ENCODE measurements at places on chromosomes 1 and 21.

- peak; percentile 93 for DNase-seq
- H3K27ac ChIP-seq = peak within 1 kb of the TSS; percentile 93
- H3K4me3 ChIP-seq = peak within 1 kb of the TSS; percentile 90
- no peaks in the 10 kb centered on the region for H3K36me3 ChIP-seq
Observed at GRCh38 chr1:227318016-227318852, at the start of gene CDC42BPA. Gene CDC42BPA (minus strand): TSS chr1:227318492. CDS start chr1:227317182, 1,310 bp downstream.

GRCh38 chr1:176552217-176552991 is 89.4 kb downstream of the PAPPA2 start:
- H3K36me3 ChIP-seq = no peaks in the 10 kb centered on the region
- H3K27me3 ChIP-seq = peaks cover 58% of the 10 kb centered on the region
- no peak overlapping the region for H3K4me3 ChIP-seq
- DNase-seq = no peak
- H3K4me1 ChIP-seq = no peaks in the 10 kb centered on the region

DNA sequence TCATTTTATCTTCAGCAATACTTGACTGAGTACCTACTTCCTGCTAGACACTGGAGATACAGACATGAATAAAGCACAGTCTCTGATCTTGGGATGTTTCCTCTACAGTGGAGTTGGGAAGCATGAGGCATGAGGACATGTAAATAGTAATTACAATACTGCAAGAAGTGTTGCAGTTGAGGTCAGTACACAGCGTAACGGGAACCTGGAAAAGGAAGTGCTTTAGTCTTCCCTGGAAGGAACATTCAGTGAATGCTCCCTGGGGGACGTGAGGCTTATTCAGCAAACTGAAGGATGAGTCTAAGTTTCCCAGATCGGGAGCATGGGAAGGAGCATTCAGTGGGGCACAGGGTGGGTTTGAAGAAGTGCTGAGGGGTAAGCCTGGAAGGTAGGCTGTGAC is 112.4 kb downstream of the PIK3R3 start:
- no peak overlapping the region for H3K4me3 ChIP-seq
- H3K27ac ChIP-seq = no peak overlapping the region
- peaks cover 24% of the 10 kb centered on the region for H3K36me3 ChIP-seq
- H3K4me1 ChIP-seq = no peaks in the 10 kb centered on the region
- no peaks in the 10 kb centered on the region for H3K27me3 ChIP-seq

- DNase-seq = no peak
- H3K4me1 ChIP-seq = no peaks in the 10 kb centered on the region
- peaks cover 5% of the 10 kb centered on the region for H3K36me3 ChIP-seq
- no peak overlapping the region for H3K4me3 ChIP-seq
- H3K27ac ChIP-seq = no peak overlapping the region
Observed at GRCh38 chr1:174902531-174903099, 97.1 kb upstream of the CACYBP start.

DNA sequence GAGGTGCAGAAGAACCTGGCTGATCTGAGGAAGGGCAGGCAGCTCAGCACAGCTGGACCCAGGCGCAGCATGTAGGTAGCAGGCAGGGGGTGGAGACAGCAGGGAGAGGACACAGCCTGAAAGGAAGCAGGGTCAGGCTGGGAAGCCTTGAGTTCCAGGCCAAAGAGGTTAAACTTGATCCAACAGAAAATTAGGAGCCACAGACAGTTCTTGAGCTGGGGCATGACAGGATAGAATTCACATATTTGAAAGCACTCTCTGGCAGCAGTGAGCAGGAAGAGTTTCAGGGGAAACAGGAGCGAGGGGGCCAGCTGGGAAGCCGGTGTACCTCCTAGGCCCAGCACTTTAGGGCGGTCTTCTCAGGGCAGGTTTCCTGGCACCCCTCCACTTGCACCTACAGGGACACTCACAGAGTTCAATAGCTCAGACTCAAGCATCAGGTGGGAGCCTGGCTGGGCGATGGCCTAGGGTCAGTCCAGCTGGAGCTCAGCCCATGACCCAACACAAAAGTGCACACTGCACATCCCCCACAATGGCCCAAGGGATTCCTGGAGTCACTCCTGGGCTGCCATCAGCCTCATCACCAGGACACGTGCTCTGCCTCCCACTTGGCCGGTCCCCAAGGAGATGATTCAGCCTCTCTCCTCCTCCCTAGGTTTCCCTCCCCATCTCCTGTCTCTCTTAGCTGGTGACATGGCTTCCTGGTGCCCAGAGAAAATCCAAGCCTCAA is 22.7 kb downstream of the MATN1 start:
- H3K4me3 ChIP-seq = no peak overlapping the region
- no peak overlapping the region for H3K27ac ChIP-seq
- H3K27me3 ChIP-seq = peaks cover 10% of the 10 kb centered on the region

DNA sequence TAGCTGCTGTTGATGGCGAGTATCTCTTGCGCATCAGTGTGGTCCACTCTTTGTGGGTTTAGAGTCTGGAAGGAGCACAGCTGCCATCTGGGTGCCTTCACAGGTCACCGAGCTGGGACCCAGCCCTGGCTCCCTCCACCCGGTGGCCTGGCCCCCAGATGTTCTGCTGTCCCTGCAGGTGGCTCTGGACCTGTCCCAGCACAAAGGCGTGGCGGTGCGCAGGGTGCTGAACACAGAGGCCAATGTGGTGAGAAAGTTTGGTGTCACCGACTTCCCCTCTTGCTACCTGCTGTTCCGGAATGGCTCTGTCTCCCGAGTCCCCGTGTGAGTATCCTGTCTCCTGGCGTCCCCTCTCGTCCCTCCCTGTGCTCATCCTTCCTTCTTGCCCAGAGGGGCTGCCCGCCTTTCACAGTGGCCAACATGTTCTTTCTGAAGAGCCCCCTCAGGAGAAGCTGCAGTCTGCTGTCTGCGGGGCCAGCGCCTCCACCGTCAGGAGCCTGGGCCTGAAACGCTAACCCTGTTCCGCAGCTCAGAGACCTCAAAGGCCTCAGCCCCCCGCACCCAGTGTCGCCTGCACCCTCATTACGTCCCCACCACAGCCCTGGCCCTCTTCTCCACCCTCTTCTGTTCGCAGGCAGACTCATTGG is 27.4 kb downstream of the QSOX1 start:
- no peak overlapping the region for H3K27ac ChIP-seq
- H3K36me3 ChIP-seq = peaks cover 62% of the 10 kb centered on the region
- no peaks in the 10 kb centered on the region for H3K27me3 ChIP-seq

DNA sequence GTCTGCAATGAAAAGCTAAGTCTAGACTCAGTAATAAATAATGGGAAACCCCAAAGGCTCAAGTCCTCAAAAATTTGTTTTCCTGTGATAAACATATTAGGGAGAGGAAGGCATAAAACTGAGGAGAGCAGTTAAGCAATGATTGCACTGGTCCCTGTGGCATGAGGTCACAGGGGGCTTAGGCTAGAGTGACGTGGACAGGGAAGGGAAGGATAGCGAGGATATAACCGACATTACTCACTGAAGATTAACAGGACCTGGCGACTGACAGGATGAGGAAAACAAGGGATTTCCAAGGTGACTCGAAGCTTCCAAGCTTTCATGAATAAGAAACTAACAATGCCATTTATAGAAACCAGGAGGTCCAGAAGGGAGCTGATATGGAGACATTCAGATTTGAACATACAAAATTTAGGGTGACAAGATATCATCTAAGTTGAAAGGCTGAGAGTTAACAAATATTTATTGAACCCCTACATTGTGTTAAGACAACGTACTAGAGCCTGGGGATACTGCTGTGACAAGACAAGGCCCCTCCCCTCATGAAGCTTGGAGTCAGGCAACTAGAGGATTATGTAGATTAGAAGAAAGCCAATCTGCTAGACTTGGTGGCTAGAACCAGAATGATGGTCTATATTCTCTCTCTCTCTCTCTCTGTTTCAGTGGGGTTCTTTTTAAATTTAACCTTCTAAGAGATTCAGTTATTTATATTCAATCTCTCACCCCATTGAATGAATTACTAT is 33.2 kb upstream of the PKN2 start:
- H3K36me3 ChIP-seq = no peaks in the 10 kb centered on the region
- DNase-seq = peak; percentile 68
- no peaks in the 10 kb centered on the region for H3K4me1 ChIP-seq
- no peak overlapping the region for H3K4me3 ChIP-seq
- no peaks in the 10 kb centered on the region for H3K27me3 ChIP-seq

DNA sequence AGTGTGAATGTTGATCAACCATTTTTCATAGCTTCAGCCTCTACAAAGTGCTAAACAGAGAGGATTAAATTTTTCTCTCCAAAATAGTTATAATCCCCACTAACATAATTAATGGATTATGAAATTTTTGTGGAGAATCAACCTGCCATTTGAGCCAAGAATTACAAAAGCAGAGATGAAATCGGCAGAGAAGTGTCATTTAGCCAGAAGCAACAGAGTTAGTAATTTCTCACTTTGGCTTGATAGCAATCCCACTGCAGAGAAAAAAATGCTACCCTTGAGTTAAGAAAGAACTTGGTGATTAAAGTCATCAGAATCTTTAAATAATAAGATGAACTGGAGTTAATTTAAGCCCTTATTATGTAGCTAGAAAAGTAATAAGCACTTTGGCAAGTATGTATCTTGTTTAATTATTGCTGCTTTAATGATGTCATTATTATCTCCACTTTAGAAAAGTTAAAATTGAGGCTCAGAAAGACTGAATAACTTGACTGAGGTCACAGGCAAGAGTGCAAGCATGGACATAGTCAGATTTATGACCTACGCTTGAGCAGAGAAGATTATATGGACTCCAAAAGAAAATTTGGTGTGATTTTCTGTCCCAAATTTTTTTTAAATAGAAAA is 37.3 kb downstream of the RGS4 start:
- no peak overlapping the region for H3K27ac ChIP-seq
- no peaks in the 10 kb centered on the region for H3K4me1 ChIP-seq
- no peaks in the 10 kb centered on the region for H3K27me3 ChIP-seq
- H3K4me3 ChIP-seq = no peak overlapping the region

GRCh38 chr1:24362982-24363614 is 43.9 kb downstream of the GRHL3 start:
- H3K4me1 ChIP-seq = peaks cover 14% of the 10 kb centered on the region
- H3K27me3 ChIP-seq = no peaks in the 10 kb centered on the region
- H3K4me3 ChIP-seq = no peak overlapping the region
- DNase-seq = peak; percentile 73

DNA sequence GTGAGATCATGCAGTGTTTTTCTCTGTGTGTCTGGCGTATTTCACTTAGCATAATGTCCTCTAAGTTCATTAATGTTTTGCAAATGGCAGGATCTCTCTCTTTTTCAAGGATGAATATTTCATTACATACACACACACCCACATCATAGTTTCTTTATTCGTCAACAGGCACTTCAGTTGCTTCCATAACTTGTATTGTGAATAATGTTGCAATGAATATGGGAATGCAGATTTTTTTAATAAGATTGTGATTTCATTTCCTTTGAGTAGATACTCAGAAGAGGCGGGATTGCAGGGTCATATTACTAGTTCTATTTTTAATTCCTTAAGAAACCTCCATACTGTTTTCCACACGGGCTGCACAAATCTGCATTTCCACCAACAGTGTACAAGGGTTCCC is 134.0 kb downstream of the CLEC20A start:
- no peak overlapping the region for H3K27ac ChIP-seq
- H3K27me3 ChIP-seq = no peaks in the 10 kb centered on the region
- DNase-seq = no peak
- no peaks in the 10 kb centered on the region for H3K36me3 ChIP-seq

DNA sequence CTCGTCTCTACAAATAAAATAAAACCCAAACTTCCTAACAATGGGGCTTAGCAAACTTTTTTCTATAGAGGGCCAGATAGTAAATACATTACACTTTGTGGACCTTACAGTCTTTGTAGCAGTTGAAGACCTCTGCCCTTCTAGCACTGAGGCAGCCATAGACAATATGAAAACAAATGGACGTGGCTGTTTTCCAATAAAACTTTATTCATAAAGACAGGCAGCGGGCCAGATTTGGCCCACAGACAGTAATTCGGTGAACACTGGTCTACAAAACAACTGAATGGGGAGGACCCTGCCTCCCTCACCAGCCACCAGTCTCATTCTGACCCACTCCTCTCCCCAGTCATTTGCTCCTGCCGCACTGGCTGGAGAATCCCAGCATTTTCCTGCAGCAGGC is 162.3 kb downstream of the KAZN start:
- no peaks in the 10 kb centered on the region for H3K36me3 ChIP-seq
- H3K27me3 ChIP-seq = peaks cover 6% of the 10 kb centered on the region
- no peak overlapping the region for H3K27ac ChIP-seq
- no peaks in the 10 kb centered on the region for H3K4me1 ChIP-seq
- no peak for DNase-seq

DNA sequence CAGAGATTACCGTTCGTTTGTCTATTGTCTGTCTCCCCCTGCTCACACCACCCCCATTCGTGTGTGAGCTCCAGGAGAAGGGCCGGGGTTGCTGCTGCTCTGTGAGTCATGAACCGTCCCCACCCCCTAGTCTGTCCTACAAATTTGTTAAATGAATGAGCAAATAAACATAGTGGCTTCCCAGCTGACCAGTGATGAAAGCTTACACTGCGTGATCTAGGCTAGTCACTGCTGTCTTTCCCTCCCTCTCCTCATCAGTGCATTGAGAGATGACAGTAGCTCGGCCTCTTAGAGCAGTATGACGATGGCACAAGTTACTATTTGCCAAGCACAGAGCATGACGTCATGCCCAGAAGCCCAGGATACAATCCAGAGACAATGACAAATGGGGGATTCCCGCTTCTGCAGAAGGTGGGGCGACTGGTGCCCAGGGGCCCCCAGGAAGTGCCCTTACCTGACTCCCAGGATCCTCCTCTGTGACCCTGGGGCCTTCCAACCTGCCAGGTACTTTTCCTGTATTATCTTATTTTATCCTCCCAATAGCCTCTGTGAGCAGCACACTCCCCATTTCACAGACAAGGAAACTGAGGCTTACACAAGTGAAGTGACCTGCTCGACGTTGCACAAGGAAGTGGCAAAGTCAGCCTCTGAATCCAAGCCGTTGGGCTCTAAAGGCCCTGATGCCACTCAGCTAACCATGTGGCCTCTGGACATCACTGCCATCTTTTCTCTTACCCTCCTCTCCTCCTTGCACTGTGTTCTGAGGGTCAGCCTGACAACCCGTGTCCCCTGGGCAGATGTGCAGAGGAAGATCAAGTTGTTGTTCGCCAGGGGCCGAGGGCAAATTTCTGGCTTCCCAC is 8.6 kb upstream of the EPHA2 start:
- peak overlapping the region; percentile 55 for H3K27ac ChIP-seq
- no peaks in the 10 kb centered on the region for H3K36me3 ChIP-seq
- no peak overlapping the region for H3K4me3 ChIP-seq
- peak; percentile 100 for DNase-seq

- H3K4me1 ChIP-seq = peaks cover 23% of the 10 kb centered on the region
- DNase-seq = peak; percentile 81
- H3K36me3 ChIP-seq = peaks cover 4% of the 10 kb centered on the region
- peaks cover 51% of the 10 kb centered on the region for H3K27me3 ChIP-seq
- no peak within 1 kb of the TSS for H3K27ac ChIP-seq
Observed at GRCh38 chr1:156920233-156921052, at the start of gene LRRC71. Gene LRRC71 (plus strand): TSS chr1:156920632. CDS start chr1:156920804, 172 bp downstream.

DNA sequence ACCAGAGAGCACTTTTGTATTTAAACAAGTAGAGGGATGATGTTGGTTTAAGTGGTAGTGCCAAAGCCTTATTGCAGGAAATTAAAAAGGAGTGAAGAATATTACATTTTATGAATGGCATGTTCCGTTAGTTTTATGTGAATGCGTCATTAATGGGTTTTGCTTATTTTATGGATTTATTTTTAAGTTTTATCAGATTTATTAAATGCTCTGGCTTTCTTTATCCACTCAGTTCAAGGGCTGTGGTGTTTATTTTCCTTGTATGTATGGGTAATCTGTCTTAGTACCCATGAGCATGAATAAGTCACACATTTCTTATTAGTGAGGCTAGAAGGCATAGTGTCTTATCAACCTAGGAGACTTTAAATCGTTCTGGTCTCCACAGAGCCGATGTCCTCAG is 41.6 kb upstream of the NBL1 start:
- H3K27me3 ChIP-seq = no peaks in the 10 kb centered on the region
- no peak overlapping the region for H3K27ac ChIP-seq
- H3K4me3 ChIP-seq = no peak overlapping the region
- peaks cover 1% of the 10 kb centered on the region for H3K4me1 ChIP-seq
- DNase-seq = no peak
